ENCODE measurements at places on chromosomes 12 and 14.

DNA sequence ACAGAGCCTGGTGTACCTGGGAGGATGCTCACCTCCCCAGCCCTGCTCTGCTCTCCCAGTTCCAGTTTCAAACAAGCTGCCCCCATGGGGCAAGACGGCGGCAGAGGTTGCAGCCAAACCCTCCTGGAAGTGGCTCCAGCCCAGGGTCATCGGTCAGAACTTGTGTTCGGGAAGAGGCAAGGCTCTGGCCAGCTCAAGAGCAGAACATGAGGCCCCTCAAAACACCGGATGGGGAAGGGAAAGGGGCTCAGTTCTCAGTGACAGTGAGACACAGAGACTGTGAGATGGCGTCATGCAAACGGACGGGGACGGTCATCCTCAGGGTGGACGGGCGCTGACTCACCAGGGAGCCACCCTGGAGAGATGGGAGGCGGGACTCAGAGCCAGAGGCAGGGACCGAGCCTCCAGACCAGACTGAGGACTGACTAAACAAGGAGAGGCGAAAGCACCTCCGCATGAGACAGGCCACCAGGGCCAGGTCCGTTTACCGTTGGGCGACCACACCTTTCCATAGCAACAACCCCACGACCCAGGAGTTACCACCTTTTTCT, 63.9 kb upstream of the GALNT9 start:
- no peak for DNase-seq

DNA sequence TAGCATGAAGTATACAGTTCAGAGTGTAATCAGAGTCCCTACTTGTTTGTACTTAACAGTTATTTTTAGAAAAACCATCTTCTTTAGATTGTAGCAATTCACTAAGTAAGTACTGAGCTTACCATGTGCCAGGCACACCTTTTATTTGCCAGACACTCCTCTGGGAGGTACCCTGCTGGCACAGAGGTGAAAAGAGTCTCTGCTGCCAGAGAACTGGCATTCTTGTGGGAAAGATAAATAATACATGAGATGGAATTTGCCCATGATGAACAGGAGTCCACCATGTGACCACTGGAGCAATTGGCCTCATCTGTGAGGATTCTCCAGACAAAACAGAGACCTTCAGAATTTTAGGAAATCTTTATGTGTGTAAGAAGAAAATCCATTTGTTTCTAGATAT, 199.3 kb upstream of the SLC16A7 start:
- DNase-seq = no peak

GRCh38 chr12:100024974-100025555, 40.3 kb upstream of the ANKS1B start:
- peak; percentile 32 for DNase-seq

DNA sequence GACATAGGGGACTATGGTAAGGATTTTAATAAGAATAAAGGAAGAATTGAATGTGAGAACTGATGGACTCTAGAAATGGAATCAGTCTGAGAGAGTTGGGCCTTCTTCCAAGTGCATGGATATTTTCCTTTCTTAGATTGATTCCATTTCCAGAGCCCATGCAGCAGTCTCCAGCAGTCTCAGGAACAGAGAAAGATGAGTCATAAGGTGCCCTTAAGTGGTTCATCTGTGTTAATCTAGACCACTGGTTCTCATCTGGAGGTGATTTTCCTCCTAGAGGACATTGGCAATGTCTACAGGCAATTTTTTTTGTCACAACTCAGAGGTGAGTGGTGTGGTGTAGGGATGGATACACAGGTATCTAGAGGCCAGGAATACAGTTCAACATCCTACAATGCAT, 25.9 kb downstream of the TRIM9 start:
- no peak for DNase-seq

- DNase-seq = peak; percentile 61
Measured at GRCh38 chr12:56631790-56632700, 1.9 kb upstream of the BAZ2A start.

GRCh38 chr12:26845984-26846383, 13.0 kb upstream of the ITPR2 start:
- peak; percentile 97 for DNase-seq

DNA sequence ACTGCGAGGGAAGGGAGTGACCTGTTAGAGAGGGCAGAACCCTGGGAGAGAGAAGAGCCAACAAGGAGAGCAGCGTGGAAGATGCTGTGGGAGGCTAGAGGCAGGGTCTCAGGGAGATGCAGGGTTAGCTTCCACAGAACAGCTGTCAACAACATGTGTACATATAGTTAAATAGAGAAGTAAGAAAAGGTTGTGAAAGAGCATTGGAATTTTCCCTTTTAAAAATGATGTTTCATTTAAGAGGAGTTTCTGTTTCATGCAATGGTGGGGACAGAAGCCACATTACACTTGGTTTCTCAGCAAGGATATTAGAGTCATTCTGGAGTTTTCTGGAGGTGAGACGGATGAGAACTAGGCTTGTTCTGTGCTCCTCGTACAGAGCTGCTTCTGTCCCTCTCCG, 23.8 kb upstream of the TBC1D30 start:
- DNase-seq = no peak

- no peak for DNase-seq
Measured at GRCh38 chr14:53790731-53791500, 165.7 kb downstream of the BMP4 start.

GRCh38 chr12:53782093-53782703, 30.4 kb upstream of the CISTR start:
- no peak for DNase-seq
